NCI-H510A (cell line): ENCODE measurements at places on chromosomes 4 and X.

DNA sequence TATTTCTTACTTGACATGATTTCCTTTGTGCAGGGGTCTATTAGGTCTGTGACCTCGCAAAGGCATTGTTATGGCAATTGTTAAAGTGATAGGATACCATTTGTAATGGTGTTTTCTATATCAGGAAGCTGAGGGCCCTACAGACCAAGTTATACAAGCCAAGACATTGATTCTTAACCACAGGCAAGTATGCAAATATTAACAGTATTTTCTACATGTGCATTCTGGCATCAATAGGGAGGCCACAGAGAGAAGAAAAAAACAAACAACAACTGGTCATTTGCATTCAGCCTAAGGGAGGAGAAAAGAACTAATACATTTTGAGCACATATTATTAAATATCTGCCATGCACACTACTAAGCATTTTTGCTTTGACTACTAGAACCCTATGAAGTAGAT lies 28.5 kb downstream of the GBA3 start:
- DNase-seq, result no peak

DNA sequence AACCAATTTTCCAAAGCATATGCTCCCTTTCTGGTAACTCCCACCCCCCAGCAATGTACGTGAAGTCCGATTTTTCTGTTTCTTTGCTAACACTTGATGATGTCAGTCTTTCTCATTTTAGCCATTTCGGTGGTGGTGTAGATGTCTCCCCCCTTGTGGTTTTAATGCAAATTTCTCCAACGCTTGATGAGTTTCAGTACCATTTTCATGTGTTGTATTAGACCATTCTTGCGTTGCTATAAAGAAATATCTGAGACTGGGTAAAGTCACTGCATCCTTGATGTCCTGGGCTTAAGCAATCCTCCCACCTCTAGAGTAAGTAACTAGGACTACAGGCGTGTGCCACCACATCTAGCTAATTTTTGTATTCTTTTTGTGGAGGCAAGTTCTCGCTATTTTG lies 148.4 kb upstream of the VCX3A start:
- no peak for DNase-seq

DNA sequence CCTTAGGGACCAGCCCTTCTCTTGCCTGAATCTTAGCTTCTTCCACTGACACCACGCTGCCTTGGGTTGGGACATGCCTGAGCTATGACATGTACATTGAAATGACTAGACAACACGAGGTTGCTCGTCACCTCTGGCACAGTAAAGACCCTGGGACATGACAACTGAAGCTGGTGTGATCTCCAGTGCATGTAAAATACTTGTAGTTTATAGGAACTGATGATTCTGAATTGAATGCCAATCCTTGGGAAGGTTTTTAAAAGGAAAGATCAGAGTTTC lies 100.7 kb upstream of the PGRMC2 start:
- no peak for DNase-seq

- no peak for DNase-seq
These were observed 56.0 kb downstream of the SAT1 start for GRCh38 chrX:23838953-23839352.

DNA sequence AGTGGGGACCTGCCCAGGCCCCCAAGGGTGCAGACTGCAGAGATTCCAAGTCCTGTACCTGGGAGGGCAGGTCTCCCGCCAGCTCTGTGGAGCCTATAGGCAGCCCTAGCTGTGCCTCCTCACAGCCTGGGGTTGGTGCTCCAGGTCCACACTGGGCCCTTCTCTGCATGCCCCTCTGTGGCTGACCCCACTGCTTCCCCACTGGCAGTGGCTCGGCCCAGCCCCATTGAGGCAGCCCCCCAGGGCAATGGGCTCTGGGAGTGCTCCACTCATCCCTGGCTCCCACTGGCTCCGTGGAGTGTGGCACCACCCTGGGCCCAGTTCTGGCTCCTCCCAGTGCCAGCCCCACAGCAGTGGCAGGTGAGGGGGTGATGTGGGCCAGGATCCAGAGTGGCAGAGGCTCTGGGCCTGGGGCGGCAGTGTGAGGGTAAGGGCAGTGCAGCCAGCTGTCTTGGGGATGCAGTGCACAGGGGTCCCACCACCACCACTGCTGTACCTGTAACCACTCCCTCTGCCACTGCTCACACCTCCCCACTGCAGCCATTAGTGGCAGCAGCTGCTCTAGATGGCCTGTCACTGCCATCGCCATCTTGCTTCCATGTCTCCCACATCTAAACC lies 312.2 kb downstream of the GPM6A start:
- DNase-seq, result no peak

DNA sequence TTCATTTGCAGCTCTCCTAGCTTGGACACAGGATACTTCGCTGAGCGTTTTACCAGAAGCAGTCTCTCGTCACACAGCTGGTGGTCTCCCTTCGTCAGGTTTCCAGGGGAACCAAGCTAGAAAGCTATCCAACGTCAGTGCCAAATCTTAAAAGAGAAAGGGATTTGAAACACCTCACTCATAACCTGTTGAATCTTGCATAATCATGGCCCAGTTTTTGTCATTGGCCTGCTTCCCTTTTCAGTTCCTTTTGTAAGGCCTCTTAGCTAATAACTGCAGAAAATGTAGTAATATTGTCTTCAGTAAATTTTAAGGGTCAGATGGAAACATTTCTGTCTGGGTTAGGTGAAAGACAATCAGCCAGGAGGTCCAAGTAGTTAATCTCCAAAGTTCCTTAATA lies 22.0 kb downstream of the RAB39B start:
- no peak for DNase-seq

DNA sequence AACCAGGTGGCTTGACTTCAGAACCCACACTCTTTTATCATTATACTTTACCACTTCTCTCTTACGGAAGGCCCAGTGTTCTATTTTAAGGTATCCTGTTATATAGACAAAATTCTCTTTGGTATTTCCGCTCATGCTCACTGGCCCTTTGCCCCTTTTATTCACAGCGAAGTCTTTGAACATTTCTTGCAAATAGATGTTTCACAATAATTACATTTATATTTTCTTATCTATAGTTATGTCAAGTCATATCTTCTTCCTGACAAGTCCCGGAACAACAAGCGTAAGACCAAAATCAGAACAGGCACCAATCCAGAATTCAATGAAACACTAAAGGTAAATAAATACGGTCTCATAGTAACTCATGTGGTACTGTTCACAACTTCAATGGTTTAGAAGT lies 102.0 kb downstream of the SYTL5 start:
- no peak for DNase-seq

- DNase-seq, result no peak
These were observed 150.5 kb downstream of the ARSF start for GRCh38 chrX:3191796-3192195.

DNA sequence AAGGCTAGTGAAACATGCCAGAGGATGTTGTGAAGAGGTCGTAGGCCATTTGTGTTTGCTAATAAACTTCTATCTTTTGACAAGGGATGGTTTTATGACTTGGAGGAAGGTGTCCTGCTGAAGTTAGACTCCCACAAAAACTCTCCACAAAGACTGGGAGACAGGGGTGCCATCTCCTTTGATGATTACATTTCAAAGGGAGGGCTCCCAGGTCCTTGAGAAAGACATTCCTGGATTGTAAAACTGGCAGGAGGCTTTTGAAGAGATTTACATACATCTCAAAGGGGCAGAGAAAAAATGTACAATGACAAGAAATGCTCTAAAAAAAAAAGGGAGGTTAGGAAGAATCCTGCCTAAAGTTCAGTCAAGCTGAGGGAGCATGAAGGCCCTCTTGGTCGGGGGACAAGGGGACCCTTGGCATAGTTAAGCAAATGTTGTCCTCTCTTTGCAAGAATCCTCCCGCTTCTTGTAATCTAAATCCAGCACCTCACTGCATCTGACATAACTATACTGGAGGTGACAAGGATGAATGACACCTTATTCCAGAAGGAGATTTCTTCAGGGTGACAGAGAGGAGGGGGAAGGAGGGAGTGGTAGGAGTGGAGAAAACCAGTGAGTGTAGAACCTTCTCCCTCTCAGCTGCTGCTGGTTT lies 41.1 kb upstream of the MGST2 start:
- no peak for DNase-seq

DNA sequence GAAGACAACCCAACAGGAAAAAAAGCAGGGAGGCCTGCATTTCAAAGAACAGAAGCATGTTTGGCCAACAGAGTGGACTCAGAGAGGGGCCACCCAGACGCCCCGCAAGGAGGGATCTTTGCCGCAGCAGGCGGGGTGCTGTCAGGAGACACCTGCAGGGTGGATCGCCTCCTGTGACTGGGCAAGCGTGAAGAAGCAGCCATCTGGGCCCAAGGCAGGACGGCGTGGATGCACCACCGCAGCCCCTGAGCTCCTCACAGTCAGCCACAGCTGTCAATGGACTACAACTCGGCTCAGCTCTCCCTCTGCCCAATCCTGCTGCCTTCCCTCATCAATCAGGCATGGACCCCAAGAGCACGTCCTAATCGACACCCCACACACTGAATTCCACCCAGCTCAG lies 32.0 kb upstream of the MAN2B2 start:
- no peak for DNase-seq

- no peak for DNase-seq
These were observed 10.2 kb downstream of the ADGRL3 start for GRCh38 chr4:61210186-61210939.

GRCh38 chr4:27412613-27413012 lies 552.0 kb downstream of the STIM2 start:
- DNase-seq, result no peak

GRCh38 chr4:47418147-47418546 lies 45.4 kb downstream of the COMMD8 start:
- no peak for DNase-seq

DNA sequence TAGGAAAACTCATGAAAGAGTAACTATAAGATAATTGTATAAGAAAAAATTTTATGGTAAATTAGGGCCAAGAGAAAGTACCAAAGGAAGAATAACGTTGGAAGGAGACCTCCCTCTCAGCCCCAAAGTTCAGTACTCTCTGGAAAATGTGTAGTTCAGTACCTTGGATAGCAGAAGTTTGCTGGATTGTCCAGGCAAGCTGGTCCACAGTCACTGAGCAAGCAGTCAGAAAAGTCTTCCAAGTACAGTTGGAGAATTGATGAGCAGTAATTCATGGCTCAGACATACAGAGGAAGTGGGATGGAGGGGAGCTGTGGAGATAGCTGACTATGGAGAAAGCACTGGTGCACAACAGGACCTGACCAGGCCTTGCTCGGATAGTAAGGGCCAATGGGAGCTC lies 598.2 kb upstream of the NDST4 start:
- no peak for DNase-seq

- no peak for DNase-seq
These were observed 14.2 kb downstream of the CXCR3 start for GRCh38 chrX:71604141-71604540.

DNA sequence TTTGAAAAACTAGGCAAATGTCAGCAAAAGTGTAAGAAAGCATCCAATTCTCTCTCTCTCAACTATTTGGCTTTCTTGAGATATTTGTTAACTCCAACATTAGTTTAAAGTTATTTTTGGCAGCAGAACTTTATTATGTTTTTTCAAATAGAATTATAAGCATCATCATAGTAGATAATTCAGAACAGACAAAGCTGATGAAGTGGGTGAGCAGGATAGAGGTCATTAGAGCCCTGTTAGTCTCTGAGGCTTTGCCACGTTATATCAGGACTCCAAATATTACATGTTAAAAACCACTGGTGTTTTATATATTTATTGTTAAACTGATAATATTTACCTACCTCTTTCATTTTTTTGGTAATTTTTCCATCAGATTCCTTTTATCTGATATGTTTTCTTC lies 903.0 kb downstream of the FSTL5 start:
- DNase-seq, result no peak

- DNase-seq, result no peak
These were observed 19.9 kb upstream of the TRIM61 start for GRCh38 chr4:164997324-164997723.

- DNase-seq, result no peak
These were observed 52.6 kb upstream of the SOD3 start for GRCh38 chr4:24742773-24743172.

DNA sequence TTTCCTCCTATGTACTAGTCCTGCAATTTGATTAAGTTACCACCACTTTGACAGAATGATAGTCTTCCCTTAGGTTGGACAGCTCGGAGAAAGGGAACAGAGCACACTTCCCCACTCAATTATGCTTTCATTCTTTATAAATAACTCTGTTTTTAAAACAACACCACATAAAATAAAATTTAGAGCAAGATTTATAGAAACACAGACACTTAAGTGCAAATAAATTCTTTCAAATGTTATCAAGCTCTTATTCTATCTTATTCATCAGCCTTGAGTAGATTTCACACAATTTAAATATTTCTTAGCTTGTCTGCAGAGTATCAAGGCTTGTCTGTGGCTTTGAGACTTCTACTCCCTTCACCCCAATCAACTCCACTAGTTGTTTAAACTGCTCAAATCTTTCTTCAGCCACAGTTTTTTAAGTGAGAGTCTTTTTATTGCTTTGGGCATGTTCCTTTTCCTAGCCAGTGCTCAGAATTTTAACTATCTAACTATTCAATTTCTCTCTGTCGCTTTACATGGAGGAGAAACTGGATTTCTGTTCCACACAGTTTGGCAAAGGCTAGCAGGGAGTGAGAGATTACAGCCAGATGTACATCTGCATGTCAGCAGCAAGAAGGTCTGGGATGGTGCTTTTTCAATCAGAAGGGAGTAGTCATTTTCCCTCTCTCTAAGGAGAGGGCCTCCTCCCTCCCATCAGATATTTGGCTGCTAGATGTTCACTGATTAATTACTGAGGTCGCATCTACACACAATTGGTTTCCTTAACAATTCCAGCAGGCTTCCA lies 53.1 kb upstream of the PLAC1 start:
- DNase-seq, result no peak

- DNase-seq, result no peak
These were observed 206.6 kb downstream of the ARHGAP10 start for GRCh38 chr4:147938496-147938895.

DNA sequence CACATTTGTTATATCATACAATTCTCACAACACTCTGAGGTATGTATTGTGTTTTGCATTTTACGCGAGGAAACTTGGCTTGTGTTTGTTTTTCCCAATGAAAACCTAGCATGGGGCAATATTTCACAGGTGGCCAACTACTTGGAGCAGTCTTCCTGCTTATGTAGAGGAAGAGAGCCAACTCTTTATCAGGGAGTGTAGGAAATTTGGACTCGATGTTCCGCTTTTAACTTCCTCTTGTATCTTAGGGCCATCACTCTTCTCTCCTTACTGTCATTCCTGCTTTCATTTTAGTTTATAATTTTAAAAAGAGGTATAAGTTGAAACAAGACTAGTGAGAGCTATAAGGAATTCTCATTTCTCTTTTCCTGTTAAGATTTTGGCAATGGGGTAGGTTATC lies 107.7 kb upstream of the RPS6KA3 start:
- no peak for DNase-seq

DNA sequence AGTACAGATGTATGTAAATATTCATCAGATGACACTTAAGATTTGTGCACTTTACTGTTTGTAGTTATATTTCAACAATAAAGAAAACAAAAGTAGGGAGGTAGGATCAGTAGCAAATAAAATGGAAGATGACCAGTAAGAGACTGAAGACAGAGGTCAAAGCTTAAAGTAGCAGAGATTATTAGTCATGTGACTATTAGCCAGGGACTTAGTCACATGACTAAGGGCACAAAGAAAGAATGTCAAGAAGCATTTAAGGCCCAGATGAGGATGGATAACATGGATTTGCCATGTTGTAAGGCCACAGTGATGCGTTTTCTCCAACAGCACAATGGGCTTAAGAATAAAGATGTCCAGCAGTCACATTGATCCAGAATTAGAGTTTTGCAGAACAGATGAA lies 479.6 kb downstream of the BCOR start:
- DNase-seq, result no peak
